Ovary (tissue), 10 donors: ENCODE measurements at places on chromosomes 11 and 22. TPM values are rescaled to one million over a fixed set of nuclear protein-coding genes. Genes with fewer than 3 reads are reported as not detected.

DNA sequence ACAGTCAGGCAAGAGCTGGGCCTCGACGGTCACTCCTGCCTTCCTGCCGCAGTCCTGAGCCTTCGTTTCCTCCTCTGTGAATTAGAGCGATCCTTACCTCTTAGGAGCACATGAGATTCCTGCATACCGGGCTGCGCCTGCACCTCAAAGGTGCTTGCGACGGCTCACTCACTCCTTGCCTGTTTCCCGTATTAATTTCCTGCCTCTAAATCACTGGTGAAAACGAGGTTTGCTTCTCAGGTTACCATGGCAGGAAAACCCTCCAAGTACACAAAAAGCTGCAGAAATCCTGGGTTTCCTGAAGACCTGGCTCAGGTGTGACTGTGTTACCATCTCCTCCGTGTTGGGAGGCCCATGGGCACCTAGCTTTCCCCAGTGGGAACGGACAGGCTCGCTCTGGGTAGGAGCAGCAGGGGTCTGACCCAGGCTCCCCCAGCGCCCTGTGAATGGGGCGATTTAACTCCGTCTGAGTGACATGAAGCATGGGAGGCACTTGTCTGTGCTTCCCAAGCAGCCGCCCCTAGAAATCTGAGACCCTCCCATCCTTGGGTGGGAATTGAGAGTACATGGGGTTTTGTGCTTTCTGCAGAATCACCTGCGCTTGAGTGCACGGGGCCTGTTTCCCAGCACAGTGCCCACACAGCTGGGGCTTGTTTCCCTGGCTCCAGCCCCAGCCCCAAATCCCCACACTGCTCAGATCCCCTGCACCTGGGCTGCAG lies 64.8 kb downstream of the PHF21B start:
- DNase-seq, result no peak

- DNase-seq, result no peak
Observed at GRCh38 chr22:49332691-49333090, 495.0 kb downstream of the BRD1 start.

- DNase-seq, result peak; percentile 79
Observed at GRCh38 chr22:30286813-30287647, 2.3 kb downstream of the CASTOR1 start.

DNA sequence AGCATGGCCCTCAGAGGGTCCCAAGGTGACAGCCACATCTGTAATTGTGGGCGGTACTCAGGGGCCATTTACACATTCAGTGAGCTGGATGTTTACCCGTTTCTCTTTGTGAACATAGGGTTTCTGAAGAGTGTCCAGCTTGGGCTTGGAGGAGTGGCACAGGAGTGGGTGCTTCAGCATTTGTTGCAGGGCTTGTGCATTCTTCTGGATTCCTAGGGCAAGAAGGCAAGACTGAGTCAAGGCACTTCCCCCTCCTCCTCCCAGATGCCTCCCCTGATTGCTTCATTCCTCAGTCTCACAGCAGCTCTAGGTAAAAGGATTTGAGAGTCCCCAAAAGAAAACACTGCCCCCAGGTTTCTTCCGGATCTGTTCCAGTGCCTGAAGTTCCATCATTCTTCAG lies 95.4 kb downstream of the RNF169 start:
- DNase-seq, result no peak

OR52H1 gene
- polyA plus RNA-seq, result not detected

DNA sequence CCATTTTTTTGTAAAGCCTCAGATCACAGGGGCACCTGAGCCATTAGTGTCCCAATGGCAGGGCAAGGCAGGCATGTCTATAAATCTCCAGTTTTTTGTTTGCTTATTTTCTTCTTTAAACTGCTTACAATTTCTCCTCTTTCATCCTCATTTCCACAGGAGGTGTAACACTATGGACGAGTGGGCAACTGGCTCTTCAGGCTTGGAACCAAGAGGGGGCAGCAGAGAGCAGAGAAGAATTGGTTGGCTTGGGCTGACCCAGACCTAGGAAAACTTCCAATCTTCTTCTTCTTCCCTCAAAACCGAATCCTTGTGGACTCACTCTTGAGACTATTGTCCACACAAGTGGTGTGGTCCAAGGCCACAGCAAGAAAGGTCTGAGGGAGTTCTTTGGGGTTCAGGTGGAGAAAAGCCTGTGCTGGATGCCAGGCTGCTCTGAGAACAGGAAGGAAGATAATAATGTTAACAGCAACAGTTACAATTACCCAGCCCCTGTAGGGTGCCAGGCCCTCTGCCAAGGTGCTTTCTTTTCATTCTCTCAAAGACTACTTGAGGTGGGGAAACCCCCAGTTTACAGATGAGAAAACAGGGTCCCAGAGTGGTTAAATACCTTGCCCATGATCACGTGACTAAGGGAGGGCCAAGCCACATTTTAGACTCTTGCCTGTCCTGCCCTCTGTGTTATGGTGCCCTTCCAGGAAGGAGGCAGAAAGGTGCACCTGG lies 70.7 kb upstream of the E2F8 start:
- DNase-seq, result peak; percentile 43

DNA sequence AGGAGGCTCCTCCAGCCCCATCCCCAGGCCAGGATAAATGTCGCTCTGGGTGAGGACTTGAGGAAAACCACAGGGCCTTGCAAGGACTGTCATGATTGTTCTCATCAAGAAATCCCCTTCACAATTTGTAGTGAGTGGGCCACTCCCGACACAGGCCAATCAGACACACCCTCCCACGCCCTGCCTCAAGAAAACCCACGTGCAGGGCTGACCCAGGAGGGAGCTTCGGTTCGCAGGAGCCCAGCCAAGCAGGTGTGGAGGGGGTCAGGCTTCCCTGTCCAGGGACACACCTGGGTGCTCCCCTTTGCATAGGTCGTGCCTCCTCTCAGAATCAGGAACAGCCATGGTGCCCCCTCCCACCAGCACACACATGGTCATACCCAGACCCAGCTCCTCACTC lies 43.2 kb downstream of the SHANK2 start:
- DNase-seq, result no peak

DNA sequence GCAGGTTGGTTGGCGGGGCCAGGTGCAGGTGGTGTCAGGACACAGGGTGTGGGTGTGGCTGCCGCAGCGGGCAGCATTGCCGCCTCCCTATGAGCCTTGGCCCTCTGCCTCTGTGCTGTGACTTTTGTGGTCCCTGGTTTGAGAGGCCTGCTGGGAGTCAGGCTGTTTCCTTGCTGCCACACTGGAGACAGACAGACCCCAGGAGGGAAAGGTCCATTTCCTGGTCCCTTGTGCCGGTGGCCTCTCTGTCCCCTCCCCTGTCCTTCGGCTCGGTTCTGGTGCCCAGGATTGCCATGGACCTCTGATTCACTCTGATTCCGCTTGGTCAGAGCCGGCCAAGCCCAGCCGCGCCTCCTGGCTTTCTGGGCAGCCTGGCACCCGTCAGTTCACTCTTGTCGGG lies 196.9 kb downstream of the TBC1D22A start:
- peak; percentile 6 for DNase-seq

- DNase-seq, result no peak
Observed at GRCh38 chr22:45867118-45867905, 109.7 kb downstream of the WNT7B start.

GRCh38 chr22:48047722-48048500 lies 1285.5 kb downstream of the TBC1D22A start:
- no peak for DNase-seq

RASGRP2 gene
- 7.0 TPM for polyA plus RNA-seq

DNA sequence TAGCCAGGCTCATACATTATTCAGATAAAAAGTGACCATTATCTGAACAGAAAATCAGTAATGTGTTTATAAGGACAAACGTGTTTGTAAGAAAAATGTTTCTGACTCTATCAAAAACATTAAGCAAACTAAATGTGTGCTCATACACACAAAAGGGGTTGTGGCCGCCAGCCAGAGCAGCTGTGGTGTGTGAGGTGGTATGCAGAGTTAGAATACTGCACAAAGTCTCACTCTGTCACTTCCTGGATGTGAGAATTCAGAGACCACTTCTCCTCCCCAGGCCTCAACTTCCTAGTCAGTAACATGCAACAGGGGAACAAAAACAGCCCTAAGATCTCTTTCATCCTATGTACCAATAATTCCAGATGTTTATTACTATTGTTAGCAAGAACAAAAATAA lies 9.4 kb downstream of the OR5B21 start:
- no peak for DNase-seq

DNA sequence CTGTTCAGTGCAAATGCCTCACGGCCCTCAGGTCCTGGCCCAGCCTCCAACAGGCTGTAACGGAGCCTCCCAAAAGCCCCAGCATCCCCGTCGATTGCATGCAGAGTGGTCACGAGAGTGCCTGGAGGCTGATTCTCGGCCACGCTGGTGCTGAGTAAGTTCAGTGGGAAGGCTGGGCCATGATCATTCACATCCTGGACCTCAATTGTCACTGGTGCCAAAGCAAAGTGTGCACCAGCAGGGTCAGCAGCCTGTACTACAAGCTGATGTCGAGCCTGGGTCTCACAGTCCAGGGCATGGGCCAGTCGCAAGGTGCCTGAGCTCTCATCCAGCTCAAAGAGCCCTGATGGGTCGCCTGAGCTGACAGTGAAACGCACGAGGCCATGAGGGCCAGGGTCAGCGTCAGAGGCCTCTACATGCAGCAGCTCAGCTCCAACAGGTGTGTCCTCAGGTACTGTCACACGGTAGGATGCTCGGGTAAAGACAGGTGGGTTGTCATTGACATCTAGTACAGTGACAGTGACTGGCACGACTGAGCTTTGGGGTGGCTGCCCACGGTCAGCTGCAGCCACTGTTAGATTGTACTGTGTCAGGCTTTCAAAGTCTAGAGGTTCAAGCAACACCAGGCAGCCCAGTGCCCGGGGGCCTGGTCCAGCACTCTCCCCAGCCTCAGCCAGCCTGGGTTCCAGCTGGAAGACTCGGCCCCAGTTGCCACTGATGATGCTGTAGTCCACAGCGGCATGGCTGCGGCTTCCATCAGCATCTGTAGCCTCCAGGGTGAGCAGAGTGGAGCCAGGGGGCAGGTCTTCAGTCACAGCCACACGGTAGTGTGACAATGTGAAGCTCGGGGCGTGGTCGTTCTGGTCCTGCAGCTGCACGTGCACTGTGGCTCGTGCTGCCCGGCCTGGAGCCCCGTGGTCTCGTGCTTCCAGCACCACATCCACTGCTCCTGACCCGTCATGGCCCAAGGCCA lies 4.5 kb upstream of the TPP1 start:
- DNase-seq, result no peak

DNA sequence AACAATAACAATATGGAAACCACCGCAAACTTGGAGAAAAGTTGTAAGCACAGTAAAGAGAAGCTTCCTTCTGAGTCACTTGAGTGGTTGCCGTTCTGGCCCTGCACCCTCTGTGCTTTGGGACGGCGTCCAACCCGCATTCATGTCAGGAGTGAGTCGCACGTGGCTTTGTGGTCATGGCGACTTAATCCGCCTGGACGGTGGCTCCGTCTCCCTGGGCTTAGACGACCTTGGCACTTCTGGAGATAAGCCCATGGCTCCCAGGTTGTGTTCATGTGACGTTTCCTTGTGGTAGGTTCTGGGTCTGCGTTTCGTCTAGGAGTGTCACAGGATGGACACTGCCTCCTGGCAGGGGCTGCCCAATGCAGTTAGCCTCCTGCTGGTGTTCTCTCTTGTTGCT lies 40.5 kb downstream of the TPCN2 start:
- DNase-seq, result no peak

OR10G4 gene
- not detected for polyA plus RNA-seq

CYTH4 gene
- 2.6 TPM for polyA plus RNA-seq

DNA sequence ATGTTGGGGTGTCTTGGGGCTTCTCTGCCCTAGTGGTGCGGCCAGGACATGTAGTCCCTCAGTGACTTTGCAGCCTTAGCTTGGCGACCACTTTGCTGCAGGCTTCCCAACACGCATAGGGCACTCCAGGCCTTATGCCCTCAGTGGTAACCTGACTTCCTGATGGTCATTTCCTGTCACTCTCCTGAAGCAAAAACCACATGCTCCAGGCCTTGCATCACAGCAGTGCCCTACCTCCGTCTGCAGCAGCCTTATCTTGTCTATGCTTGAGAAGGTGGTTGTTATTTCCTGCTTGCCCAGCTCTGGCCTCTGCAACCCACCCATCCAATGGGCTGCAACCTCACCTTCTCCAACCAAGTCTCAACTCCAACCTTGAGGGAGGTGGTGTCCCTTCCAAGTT lies 33.4 kb upstream of the PISD start:
- DNase-seq, result no peak

DGCR6 gene
- polyA plus RNA-seq, result 0.28 TPM

DNA sequence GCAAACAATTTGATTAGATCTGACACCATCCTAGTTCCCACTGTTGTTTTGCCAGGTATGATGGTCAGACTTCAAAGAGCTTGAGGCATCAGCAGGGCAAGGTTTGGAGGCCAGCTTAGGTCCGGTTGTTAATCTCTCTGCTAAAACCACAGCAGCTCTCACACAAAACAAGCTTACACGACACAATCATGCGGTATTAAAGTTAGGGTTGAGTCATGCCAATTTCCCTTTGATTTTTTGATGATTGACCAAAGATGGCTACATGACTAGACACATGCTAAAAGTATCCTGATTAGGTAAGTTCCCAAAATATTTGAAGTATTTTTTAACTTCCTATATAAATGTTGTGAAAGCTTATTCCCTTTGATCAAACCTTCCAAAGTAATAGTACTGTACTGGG lies 145.9 kb downstream of the ELP4 start:
- DNase-seq, result no peak

- no peak for DNase-seq
Observed at GRCh38 chr11:103367650-103368049, 258.4 kb downstream of the DYNC2H1 start.

GRCh38 chr11:59267196-59267595 lies 54.5 kb upstream of the MPEG1 start:
- no peak for DNase-seq

GRCh38 chr11:43145653-43146052 lies 166.1 kb upstream of the API5 start:
- DNase-seq, result no peak

IGLL1 gene
- not detected for polyA plus RNA-seq

- DNase-seq, result no peak
Observed at GRCh38 chr11:55707029-55707428, 45.0 kb downstream of the OR4C6 start.

DNA sequence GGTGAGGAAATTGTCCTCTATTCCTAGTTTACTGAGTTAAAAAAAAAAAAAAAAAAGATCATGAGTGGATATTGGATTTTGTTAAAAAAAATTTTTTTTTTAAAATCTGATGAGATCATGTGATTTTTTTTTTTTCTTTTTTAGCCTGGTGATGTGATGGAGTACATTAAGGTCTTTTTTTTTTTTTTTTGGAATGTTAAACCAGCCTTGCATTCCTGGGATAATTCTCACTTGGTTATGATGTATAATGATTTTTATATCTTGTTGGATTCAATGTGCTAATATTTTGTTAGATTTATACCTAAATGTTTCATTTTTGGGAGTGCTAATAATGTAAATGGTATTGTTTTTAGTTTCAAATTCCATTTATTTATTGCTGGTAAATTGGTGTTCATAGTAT lies 43.3 kb downstream of the DDX10 start:
- DNase-seq, result no peak
